AG04450 (cell line): ENCODE measurements at places on chromosomes 4 and X.

DNA sequence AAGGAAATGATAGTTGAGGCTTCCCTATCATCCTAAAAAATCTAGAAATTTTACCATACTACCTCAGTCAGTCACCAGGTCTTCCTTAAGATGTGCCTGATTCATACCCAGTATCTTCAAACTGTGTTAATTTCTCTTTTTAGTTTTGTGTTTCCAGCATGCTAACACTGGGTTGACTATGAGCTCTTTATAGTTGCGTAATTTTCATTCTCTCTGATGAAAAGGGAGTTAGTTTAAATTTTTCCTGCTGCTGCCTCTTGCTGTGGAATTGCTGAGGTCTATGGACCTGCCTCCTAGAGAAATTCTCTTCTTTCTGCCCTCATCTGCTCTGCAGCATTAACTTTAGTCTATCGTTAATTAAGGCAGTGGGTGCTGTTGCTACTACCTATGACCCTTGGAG, 66.6 kb downstream of the BANK1 start:
- DNase-seq, result no peak

GRCh38 chr4:56183344-56183959, 203.8 kb downstream of the AASDH start:
- DNase-seq, result no peak

DNA sequence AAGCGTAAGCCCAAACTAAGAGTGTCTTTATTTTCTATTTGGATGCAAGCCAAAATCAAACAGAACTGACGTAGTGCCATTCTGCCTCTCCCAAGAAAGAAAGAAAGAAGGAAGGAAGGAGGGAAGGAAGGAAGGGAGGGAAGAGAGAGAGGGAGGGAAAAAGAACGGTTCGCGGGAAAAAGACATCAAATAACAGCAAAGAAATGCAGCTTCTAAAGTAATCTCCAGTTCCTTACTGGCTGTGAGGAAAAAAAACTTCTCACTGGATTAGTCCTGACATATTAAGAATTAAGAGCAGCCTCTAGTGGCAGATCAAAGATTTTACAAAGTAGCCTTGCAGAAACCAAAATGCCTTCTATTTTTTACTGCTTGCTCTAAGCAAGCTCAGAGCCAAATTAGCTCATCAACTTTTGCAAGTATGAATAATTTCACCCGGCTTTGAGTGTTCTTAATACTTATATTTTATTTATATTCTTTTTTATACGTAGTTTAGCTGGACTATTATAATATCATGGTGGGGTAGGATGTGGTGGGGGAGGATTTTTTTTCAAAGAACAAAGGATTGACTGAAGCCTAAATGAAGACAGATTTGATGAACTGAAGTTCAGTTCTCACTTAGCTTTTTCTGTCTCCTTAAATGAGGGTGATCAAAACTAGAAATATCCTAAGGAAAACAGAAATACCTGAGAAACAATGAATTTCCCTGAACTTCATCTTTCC, 36.6 kb downstream of the PITX2 start:
- peak; percentile 2 for DNase-seq

DNA sequence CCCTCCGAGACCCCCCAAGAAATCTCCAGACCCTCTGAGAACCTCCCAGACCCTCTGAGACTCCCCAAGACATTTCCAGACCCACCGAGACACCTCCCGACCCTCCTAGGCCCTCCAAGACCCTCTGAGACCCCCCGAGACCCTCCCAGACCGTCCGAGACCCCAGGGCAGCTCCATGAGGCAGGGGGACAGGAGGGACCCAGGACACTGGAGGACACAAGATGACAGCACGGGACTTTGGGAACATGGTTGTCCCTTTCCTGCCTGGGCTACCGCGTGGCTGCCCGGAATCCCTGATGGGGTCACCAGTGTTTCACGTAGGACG, 10.3 kb downstream of the CTBP1 start:
- no peak for DNase-seq

GRCh38 chrX:21658746-21659145, 616 bp upstream of the KLHL34 start:
- DNase-seq, result no peak

DNA sequence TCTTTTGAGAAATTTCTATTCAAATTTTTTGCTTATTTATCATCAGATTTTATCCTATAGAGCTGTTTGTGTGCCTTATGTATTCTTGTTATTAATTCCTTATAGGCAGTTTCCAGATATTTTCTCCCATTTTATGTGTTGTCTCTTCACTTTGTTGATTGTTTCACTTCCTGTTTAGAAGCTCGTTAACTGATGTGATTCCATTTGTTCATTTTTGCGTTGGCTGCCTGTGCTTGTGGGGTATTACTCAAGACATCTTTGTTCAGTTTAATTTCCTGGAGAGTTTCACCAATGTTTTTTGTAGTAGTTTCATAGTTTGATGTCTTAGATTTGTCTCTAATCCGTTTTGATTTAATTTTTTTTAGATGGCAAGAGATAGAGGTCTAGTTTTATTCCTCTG, 14.6 kb downstream of the ZNF718 start:
- DNase-seq, result no peak

- no peak for DNase-seq
Observed at GRCh38 chrX:100658941-100659381, 15.0 kb downstream of the SRPX2 start.

DNA sequence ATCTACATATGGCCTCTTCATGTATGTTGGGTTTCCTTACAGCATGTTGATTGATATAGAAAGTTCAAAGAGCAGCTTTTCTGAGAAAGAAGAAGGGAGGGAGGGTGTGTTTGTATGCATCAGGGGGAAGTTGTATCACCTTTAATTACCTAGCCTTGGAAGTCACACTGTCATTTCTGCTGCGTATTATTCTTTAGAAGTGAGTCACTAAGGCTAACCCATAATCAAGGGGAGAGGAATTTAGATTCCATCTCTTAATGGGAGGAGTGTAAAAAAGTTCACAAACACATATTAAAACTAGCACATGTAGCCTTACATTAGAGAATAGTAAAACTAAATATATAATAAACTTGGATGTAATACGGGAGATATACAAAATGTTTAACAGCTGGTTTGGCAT, 86.5 kb upstream of the CBLL2 start:
- no peak for DNase-seq

DNA sequence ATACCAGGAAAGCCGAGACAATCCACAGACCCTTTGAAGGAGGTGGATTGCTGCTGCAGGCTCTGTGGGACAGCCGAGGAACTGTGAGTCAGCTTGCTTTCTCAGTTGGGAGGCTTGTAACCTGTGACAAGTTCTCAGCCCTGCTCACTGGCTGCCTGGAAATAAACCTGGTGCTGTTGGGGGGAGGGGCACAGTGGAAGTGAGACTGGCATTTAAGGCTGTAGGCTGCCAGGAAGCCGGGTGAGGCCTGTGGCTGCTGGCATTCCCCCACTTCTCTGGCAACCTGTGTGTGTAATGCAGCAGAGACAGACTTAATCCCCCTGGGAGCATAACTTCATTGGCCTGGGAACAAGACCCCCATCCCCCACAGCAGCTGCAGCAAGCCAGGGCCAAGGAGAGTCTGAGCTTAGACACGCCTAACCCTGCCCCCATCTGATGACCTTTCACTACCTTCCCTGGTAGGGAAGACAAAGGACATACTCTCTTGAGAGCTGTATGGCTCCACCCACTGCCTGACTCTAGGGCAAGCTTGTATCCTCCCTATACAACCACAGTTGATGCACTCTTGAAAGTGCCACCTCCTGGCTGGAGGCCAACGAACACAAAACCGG, 64.1 kb downstream of the ALPK1 start:
- DNase-seq, result no peak

GRCh38 chrX:23317799-23318724, 16.6 kb upstream of the PTCHD1 start:
- DNase-seq, result no peak

DNA sequence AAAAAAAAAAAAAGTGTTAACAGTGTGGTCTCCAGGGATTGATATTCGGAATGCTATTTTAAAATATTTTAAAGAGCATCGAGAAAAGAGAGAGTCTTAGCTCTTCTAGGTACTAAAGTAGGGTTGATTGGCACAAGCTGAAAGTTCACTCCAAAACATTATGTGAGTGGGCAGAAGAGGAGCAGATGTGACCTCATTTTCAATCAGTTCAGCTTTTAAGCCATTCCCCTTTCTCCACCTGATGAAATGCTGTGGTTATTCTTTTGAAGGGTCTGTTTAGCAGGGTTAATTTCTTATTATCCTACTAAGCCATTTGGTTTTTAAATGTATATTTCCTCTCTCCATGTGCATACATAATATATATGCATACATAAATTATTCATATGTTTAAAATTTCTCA, 69.2 kb downstream of the GALNT7 start:
- no peak for DNase-seq
